Upper lobe of left lung (tissue), 6 donors: ENCODE measurements at places on chromosomes 12 and 14.
A peak's percentile ranks its signal among the peaks of the same experiment; 100 is the strongest.

GRCh38 chr12:101655393-101655792 lies 42.0 kb upstream of the CHPT1 start:
- DNase-seq, result no peak

- DNase-seq, result no peak
These were observed 1.8 kb upstream of the GLIPR1L2 start for GRCh38 chr12:75389061-75389460.

- no peak for DNase-seq
These were observed 487.5 kb downstream of the TMEM121 start for GRCh38 chr14:106013879-106014376.

DNA sequence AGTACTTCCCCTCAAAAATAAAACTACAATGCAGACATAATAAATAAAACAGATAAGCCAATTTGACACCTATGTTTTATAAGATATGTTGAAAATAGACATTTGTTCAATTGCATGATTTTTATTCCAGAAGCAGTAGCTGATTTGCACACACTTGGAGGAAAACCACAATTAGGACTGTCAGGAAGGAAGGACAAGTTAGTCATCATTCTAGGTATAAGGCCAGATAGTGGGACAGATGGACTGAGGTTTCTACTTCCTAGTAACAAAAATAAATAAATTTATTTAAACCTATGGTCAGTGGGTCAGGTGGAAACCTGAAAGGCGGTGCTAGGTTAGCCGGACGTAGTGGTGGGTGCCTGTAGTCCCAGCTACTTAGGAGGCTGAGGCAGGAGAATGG lies 141.8 kb upstream of the RASSF8 start:
- no peak for DNase-seq

GRCh38 chr14:95119336-95119735 lies 38.0 kb downstream of the DICER1 start:
- DNase-seq, result no peak

- DNase-seq, result peak; percentile 42
These were observed 30.2 kb upstream of the ANKRD9 start for GRCh38 chr14:102539544-102540314.

DNA sequence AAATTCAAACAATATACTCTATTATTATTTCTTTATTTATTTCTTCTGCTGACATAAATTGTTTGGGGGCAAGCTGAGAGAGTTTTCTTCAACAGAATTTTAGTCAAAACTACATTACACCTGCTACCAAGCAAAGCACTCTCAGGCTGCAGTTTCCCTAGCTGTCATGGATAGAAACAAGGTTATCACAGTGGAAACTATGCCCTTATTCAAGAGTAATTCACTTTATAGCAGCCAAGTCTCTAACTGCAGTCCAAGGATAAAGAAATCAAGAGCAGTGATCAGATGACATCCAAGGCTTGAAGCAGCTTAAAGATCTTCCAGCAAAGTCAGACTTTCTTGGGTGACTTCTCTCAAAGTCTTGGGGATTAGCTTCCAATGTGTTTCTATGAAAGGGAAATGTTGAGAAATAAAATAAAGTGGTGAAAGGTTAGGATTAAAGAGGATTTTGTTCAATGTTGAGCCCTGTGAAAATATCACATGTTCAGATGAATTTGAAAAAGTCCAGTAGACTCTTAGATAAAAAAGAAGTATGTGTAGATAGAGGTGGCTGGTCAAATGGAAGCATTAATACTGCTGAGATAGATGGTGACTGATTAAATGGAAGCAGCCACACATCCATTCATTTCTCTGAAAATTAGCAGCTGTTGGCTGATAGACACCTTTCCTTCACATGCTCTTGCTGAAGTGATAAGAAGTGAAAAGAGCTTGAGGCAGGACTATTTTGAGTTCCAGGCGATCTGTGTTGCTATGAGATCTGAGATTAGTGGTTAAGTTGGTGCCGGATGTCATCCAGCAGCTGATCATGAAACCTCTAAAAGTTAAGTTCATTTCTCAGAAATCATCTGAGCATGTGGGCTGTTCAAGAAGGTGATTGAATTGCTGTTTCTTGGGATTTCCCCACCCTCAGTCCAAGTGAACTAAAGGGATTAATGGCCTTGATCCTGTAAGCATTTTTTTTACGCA lies 257.8 kb upstream of the BTG1 start:
- DNase-seq, result no peak

DNA sequence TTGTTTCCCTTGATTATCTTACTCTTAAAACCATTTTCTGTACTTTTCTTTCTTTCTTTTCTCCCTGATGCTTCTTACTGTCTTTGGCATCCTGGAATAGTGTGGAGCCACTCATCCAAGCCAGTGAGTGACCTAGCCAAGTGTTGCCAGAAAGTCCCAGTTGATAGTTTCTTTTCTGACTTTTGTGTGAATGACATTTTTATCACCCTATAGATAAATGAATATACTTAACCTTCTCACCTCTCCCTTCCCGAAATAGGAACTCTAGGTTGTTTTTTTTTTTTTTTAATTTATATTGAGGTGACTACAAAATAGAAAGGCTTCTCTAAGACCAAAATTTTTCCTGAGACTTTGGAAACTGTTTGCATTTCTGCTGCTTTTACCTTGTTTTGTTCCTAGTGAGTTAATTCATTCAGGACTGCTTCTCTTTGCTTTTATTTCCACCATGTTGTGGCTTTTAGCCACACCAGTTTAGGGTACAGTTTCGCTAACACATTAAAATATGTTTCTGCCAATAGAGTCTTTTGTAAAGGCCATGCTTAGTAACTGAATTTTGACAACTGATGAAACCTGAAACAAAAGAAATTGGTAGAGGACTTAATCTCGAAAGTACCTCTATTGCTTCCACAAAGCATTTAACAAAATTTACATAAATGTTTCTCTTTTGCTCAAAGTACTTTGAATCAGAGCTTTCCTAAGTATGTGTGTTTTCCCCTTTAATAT lies 194.6 kb downstream of the ERC1 start:
- no peak for DNase-seq

GRCh38 chr14:35285168-35286002 lies 6.8 kb upstream of the PSMA6 start:
- DNase-seq, result no peak

GRCh38 chr12:95385246-95386035 lies 88.5 kb upstream of the METAP2 start:
- no peak for DNase-seq

- DNase-seq, result no peak
These were observed 9.3 kb upstream of the CDCA4 start for GRCh38 chr14:105030194-105030593.

DNA sequence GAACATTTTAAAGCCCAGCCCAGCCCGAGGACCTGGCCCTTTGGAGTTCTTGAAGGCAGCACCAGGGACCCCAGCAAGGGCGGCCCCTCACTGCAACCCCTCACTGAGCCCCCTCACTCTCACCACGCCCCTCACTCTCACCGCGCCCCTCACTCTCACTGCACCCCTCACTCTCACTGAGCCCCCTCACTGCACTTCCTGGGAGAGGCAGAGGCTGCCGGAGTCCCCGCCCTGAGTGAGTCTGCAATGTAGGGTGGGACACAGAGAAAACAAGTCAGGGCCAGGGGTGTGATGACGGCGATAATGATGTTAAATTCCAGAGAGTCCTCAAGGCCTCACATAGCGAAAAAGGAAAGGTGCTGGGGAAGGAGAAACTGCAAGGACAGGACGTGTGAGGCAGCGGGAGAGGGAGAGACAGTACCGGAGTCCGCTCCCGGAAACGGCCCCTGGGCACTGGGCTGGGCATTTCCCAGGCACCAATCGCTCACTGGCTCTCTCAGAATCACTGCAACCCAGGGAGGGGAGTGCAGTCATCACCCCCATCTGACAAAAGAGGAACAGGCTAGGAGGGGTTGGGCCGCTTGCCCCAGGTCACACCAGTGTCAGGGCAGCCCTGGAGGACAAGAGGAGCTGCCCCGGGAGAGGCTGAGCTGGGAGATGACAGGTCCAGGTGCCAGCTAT lies 24.9 kb downstream of the CCDC88C start:
- DNase-seq, result no peak

GRCh38 chr12:112894128-112894527 lies 12.6 kb upstream of the OAS1 start:
- DNase-seq, result no peak

- DNase-seq, result no peak
These were observed 57.4 kb upstream of the KCNJ8 start for GRCh38 chr12:21831791-21832344.

DNA sequence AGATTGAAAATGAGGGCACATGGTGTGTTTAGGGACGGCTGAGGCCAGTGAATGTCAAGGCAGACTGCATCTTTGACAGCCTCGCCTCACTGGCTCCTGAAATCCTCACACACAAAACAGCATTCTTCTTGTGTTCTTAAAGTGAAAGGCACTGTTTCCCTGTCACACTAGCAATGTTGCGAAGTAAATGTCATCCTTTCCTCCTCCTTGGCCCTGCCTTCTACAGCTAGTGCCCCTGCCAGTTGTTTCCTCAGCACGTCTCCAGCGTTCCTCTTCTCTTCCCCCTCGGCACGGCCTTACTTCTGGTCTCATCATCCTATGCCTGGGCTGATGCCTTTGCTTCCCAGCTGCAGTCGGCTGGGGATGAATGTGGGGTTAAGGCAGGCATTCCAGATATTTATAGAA lies 129.4 kb upstream of the DNM1L start:
- DNase-seq, result no peak

GRCh38 chr12:6039894-6040601 lies 84.4 kb downstream of the VWF start:
- DNase-seq, result peak; percentile 51

DNA sequence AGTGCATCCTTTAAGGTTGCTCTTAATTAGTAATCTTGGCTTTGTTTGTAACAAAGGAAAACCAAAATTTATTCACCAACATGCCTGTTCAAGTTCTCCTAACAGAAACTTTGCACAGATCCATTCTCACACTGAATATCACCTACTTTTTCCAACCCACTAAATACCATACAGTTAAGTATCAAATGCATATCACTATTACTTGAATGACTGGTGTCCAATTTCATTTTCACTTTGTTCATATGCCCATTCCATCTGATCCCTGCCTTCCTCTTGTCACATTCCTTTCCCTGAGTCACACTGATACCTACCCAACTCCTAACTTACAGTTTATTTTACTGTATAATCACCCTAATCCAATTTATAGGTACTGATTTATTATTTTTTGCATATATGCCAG lies 286.4 kb downstream of the NELL2 start:
- no peak for DNase-seq

GRCh38 chr12:56955631-56956256 lies 1.7 kb downstream of the RDH16 start:
- DNase-seq, result no peak

DNA sequence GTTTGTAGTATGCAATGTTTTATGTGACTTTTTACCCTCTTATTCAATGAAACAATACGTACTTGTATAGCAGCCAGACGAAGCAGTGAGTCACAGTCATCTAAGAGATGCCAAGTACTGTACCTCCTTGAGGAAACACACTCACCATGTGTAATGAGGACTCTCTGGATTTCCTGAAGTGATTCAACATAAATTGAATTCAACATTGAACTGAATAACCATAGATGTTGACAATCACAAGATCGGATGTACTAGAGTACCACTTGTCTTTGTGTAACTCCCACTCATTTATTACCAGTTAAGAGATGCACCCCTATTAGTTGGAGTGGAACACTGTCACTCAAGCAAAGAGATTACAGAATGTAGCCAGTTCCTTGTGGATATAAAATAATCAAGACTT lies 175.2 kb upstream of the HMGA2 start:
- no peak for DNase-seq

GRCh38 chr14:70707138-70708038 lies 65.7 kb downstream of the TTC9 start:
- DNase-seq, result no peak

- DNase-seq, result no peak
These were observed 788 bp downstream of the ENO2 start for GRCh38 chr12:6914947-6915788.

- DNase-seq, result peak; percentile 51
These were observed at the start of gene PALS1 for GRCh38 chr14:67241411-67242167. Gene PALS1, plus strand, starts transcription at chr14:67241435. Its CDS starts 37,736 bp downstream, at chr14:67279171.

GRCh38 chr14:72779679-72780078 lies 114.2 kb downstream of the DPF3 start:
- DNase-seq, result no peak

DNA sequence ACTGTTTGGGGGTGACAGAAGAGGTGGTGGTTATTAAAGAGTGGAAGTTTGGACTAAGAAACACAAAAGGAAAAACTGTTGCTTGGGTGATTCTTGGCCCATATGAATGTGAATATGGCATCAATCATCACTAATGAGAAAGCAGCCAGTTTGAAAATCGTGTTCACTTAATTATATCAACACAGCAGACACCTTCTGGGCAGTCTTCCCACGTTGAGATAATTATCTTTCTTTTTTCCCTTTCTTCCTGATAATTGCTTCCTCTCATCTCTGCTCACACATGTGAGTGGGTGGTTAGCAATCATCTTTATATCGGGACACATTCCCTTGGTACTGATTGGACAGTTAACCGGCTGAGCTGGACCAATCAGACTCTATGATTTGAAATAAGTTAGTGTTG lies 539.7 kb downstream of the AACS start:
- no peak for DNase-seq

DNA sequence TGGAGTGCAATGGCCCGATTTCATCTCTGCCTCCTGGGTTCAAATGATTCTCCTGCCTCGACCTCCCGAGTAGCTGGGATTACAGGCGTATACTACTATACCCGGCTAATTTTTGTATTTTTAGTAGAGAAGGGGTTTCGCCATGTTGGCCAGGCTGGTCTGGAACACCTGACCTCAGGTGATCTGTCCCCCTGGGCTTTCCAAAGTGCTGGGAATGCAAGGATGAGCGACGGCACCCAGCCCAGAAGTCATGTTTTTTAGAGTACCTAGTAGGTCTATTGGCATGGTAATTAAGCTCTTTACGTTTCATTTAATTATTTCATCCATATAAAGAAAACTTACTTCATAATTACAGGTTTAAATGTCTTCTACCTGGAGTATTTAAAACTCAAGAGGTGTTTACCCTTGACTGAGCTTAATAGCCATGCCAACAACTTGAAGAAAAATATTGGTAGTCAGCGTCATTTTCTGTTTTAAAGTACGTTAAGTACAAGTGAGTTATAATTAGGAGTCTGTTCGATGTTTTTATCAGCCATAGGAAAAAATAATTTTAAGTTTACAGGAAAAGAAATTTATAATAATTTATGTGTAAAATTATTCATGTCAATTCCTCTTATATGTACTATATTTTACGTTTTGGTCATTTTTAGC lies 4.0 kb downstream of the TMPO start:
- no peak for DNase-seq

DNA sequence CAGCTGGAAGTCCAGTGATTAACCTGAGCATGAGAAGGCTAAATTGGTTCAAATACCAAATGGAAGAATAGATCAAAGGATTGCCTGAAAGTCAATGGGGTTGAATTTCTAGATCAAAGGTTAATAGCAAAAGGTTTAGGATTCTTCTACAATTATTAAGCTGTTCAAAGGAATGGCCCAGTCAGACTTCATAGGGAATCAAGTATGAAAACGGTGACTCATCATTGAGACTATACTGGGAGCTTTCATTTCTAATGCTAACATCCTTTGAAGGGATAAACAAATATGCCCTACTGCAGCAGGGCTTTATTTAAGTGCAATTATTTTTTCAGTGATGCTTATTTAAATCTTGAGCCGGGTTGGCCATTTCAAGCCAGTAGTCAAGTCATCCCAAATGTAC lies 152.8 kb downstream of the RIMBP2 start:
- no peak for DNase-seq
